Kidney (tissue), 22 donors: ENCODE measurements at places on chromosomes 16 and 17. TPM values are rescaled to one million over a fixed set of nuclear protein-coding genes. Genes with fewer than 3 reads are reported as not detected.
A peak's percentile ranks its signal among the peaks of the same experiment; 100 is the strongest.

FSCN2 gene
- polyA plus RNA-seq, result 0.26 TPM

SDR42E1 gene
- polyA plus RNA-seq, result 2.5 TPM

DERL2 gene
- polyA plus RNA-seq, result 96.0 TPM

DNA sequence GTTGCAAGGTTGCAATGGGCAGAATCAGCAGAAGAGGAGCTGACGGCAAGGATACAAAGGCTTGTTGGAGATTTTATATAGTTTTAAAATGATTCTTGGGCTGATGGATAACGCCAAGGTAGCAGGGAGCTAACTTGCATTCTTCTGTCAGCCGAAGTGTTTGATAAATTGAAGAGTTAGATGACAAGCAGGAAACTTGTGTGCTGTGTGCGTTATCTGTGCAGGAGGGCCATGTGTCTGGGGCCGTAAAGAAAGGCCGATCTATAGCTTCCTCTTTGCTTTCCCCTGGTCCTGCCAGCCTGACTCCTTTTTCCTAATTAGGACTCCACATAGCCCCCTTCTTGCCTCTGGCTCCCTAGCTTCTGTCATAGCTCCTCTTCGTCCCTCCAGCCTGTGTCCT is 6.7 kb upstream of the WWOX start:
- H3K27ac ChIP-seq, result no peak overlapping the region
- no peaks in the 10 kb centered on the region for H3K4me1 ChIP-seq
- no peak for DNase-seq
- H3K36me3 ChIP-seq, result no peaks in the 10 kb centered on the region

DNA sequence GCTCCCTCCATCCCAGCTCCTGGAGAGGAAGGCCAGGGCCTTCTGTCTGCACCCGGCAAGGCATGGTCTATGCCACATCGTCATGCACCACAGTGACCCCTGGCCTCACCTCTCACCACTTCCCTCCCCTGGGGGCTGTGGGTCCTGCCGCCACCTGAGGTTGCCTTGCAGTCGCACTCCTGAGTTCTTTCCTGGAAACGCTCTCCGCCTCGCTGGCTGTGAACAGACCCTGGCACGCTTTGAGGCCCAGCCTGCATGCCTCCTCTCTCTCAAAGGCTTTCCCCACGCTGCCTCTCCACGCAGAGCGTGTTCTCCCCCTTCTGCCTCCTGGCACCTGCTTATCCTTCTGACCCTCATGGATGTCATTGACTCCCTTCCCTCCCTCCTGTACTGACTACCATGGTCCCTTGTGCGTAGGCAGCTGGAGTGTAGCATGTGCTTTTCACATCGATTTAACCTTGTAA is 45.4 kb downstream of the SEC14L1 start:
- H3K27ac ChIP-seq, result peak overlapping the region; percentile 5
- H3K27me3 ChIP-seq, result no peaks in the 10 kb centered on the region
- peaks cover 9% of the 10 kb centered on the region for H3K4me1 ChIP-seq
- no peak overlapping the region for H3K4me3 ChIP-seq
- DNase-seq, result no peak

DNA sequence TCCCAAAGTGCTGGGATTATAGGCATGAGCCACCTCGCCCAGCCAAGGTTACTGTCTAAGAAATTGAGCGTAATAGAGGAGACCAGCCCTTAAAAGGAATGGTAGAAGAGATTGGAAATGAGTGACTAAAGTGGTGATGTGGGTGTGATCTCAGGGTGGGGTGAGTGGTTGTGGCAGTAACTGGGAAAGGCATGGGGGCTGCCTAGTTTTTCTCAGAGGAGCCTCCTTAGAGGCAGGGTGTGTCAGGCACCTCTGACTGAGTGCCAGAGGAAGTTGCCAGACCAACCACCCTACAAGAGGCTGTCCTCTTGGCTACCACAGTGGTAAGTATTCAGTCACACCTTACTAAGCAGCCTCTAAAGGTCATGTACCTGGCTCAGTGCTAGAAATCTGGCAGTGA is 8.9 kb downstream of the DUS2 start:
- no peak overlapping the region for H3K4me3 ChIP-seq
- H3K36me3 ChIP-seq, result no peaks in the 10 kb centered on the region
- H3K4me1 ChIP-seq, result no peaks in the 10 kb centered on the region
- DNase-seq, result no peak

DNA sequence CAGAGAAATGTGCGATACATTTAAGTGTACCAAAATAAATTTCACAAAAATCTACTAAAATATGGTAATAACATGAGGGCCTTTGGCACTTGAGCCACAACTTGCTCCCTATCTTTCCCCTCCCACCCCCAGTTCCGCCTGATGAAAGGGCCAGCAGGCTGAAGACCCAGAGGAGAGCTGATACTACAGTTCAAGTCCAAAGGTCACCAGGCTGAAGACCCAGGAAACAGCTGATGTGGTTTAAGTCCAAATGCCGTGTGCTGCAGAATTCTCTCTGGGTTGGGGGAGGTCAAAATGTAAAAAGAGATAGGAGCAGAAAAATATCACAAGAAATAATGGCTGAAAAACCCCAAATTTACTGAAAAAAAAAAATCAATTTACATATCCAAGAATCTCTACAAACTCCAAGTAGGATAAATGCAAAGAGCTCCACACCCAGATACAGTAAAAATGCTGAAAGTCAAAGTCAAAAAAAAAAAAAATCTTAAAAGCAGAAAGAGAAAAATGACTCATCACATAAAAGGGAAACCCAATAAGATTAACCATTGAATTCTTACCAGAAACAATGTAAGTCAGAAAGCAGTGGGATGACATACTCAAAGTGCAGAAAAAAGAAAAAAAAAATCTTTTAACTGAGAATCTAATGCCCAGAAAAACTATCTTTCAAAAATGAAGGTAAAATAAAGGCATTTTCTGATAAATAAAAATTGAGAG is 452.1 kb upstream of the ASIC2 start:
- H3K27me3 ChIP-seq, result no peaks in the 10 kb centered on the region
- H3K4me1 ChIP-seq, result no peaks in the 10 kb centered on the region
- H3K27ac ChIP-seq, result no peak overlapping the region
- DNase-seq, result no peak
- H3K4me3 ChIP-seq, result no peak overlapping the region
